ENCODE measurements at places on chromosomes 6 and 20.
A peak's percentile ranks its signal among the peaks of the same experiment; 100 is the strongest.

DNA sequence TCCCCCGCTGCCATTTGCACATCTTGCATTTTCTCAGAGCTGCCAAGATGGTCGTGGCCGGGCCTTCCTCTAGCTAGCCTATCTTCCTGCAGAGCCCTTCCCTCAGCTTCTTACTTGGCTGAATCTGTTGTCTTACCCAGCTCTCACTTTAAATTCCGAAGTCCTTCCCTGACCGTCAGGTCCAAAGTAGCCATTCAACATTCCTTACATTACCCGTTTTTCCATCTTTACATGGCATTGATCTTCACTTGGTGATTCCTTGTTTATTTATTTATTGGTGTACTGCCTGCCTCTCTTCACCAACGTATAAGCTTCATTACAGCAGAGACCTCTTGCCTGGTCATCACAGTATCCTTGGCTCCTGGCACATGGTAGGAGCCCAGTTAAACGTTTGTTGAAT lies 137.4 kb upstream of the ESR1 start:
- no peak for DNase-seq

DNA sequence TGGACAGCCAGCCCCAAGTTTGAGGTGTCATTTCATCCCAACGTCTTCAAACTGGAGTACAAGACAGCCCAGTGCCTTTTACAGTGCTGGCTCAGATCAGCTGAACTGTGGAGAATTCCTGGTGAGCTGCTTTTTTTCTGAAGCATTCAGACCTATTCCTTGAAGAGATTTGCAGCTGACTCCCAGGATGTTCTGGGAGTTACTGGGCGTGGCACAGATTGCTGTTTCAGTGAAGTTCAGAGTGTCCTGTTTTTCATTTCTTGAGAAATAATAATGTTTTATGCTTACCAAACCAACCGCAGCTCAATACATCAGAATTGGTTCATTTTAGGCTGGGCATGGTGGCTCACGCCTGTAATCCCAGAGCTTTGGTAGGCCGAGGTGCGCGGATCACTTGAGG lies 33.4 kb upstream of the SRPK1 start:
- no peak for DNase-seq

- DNase-seq, result no peak
Observed at GRCh38 chr6:25042036-25042521, 106.3 kb upstream of the RIPOR2 start.

- DNase-seq, result peak; percentile 19
Observed at GRCh38 chr6:116450185-116450710, 10.9 kb upstream of the CALHM6 start.

- no peak for DNase-seq
Observed at GRCh38 chr6:35755278-35755924, 18.6 kb downstream of the ARMC12 start.

DNA sequence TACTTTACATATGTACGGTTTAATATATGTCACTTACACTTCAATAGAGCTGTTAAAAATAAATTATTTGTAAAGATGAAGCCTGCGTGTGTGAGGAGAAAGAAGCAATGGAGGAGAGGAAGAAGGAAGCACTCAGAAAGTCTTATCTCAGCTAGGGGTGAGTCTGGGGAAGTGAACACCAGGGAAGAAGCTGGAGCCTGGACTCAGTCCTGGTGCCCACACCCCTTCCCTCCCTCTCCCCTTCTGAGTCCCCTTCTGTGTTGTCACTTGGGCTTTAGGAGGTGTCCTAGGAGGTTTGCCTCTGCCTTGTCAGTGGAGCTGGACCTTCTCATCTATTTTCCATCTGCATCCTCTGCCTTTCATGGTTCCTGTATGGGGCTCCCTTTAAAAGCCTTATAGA lies 1.9 kb downstream of the SIRPB2 start:
- no peak for DNase-seq

GRCh38 chr6:117194978-117195377 lies 70.4 kb upstream of the VGLL2 start:
- DNase-seq, result peak; percentile 68

DNA sequence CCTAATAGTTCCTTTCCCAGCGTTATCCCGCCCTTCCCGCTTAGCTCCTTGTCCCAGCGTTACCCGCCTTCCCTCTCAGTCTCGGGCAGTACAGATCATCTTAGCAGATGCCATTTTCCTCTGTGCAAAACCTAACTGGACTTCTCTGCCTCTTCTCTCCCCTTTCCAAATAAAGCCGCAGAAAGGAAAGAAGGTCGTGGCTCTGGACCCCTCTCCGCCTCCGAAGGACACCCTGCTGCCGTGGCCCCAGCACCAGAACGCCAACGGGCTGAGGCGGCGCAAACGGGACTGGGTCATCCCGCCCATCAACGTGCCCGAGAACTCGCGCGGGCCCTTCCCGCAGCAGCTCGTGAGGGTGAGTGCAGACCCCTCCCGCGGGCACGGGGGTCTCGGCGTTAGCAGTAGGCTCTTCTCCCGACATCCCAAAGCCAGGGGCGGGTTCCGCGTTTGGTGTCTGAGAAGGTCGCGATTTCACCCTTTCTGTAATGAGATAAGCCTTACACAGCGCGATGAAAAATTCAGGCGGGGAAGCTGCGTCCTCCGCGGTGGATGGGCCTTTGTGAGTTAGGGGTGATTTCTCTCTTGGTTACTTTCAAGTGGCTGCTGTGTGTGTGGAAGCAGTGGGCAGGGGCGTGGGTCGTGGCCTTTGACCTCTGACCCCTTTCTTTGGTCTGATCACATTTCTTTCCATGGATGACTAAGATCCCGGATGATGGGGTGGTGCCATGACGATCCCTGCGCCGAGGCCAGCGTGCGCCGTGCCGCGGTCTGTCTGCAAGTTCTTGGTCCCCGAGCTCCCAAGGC lies 292.7 kb downstream of the TAF4 start:
- no peak for DNase-seq

- DNase-seq, result peak; percentile 6
Observed at GRCh38 chr6:157759028-157759427, 64.0 kb upstream of the SNX9 start.

GRCh38 chr6:138105446-138105845 lies 1.8 kb downstream of the PERP start:
- DNase-seq, result no peak

- no peak for DNase-seq
Observed at GRCh38 chr6:4668271-4669179, 107.7 kb upstream of the CDYL start.

- DNase-seq, result no peak
Observed at GRCh38 chr6:7170117-7170732, 62.5 kb downstream of the RREB1 start.

DNA sequence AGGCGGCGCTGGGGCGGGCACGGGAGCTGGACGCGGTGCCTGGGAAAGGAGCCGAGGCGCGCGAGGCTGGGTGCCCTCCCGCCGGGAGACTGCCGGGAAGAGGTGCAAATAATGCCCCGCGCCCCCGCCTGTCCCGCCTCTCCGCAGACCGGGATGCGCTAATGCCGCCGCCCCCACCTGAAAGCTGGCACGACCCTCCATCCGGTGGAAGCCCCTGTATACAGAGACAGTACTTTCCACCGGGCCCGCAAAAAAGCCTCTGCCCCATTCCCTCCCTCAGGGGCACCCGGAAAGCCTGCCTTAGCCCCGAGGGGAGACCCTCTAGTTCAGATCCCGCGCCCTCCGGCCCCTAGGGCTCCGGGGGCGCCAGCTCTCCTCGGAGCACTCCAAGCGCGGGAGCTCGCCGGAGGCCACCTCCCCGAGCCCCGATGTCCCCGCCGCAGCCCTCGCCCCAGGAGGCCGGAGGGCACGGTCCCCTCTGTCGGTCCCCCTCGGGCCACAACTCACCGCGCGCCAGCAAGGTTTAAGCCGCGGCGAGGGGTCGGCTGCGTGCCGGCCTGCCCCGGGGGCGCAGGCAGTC lies 1.2 kb downstream of the GRM4 start:
- peak; percentile 29 for DNase-seq

- DNase-seq, result no peak
Observed at GRCh38 chr6:38209371-38210260, 390.1 kb downstream of the ZFAND3 start.

- DNase-seq, result peak; percentile 34
Observed at GRCh38 chr6:16494793-16495192, 256.4 kb downstream of the GMPR start.

GRCh38 chr6:64128301-64129024 lies 492.9 kb downstream of the PHF3 start:
- no peak for DNase-seq

DNA sequence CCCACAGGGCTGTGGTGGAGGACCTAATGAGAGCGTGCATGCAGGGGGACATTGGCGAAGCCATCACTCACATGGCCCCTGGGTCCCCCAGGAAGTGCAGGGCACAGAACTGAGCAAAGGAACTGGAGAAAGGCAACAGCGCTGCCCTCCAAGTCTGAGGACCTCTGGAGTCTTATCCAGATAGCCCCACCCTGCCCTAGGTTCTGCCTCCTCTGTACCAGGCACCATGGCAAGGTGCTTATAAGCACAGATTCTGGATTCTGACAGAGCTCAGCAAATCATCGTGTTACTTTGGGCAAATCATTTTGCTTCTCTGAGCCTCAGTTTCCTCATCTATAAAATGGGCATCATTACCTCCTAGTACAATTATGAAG lies 44.5 kb downstream of the SLC13A3 start:
- no peak for DNase-seq

DNA sequence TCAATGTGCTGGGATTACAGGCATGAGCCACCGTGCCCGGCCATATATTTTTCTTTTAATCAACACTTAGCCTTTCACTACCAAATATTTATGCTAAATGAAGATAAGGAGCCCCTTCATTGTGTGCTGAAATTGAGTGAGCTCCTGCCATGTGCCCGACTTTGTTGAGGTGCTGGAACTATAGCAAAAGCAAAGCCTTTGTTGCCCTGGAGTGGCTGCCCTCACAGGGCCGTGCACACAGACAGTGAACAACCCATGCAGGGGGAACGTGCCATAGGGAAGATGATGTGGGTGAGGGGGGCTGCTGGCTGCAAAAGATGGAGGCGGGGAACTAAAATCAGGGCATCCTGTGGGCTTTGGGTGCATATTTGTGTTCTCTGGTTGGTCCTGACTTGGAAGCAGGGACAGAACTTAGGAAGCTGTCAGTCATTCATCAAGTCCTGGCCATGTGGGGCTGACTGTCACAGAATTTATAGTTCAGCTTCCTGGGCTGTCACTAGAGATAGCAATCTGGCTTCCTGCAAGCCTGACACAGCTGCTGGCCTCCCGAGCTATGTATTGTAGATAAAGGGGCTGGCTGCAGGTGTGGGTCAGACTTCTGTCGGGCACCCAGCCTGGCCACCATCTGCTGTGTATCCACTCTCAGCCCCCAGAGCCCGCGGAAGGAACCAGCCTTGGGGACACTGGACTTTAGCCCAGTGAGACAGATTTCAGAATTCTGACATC lies 56.8 kb upstream of the MPC1 start:
- DNase-seq, result no peak

DNA sequence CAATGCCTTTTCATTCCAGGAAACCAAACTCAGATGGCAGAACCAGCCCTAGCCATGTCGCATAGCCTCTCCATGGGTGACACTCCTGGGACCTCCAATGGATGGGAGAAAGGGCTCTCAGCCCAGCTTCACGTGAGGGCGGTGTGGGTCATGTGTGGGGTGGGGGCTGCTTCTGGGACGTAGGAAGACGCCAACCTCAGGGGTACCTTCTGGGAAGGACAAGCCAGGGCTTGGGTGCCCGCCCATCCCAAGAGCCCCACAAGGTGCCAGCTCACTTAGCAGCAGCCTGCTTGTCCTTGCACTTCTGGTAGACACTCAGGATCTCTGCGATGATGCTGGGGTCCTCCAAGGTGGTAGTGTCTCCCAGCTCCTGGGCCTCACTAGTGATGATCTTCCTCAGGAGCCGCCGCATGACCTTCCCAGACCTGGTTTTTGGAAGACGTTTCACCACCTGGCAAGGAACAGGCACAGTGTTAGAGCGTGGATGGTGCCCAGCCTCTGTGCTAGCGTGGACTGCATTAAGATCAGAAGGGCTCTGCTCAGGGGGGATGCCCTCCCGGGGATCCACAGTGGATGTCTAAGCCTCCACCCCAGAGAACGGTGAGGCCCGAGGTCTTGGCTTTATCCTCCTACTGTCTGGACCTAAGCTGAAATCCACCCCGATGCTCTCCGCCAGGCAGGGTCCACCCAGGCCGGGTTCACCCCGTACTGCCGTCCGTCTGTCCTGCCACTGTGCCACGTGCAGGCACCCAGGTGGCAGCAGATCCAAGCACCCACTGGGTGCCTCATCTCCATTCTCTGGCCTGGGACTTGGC lies 15.1 kb upstream of the APMAP start:
- no peak for DNase-seq

DNA sequence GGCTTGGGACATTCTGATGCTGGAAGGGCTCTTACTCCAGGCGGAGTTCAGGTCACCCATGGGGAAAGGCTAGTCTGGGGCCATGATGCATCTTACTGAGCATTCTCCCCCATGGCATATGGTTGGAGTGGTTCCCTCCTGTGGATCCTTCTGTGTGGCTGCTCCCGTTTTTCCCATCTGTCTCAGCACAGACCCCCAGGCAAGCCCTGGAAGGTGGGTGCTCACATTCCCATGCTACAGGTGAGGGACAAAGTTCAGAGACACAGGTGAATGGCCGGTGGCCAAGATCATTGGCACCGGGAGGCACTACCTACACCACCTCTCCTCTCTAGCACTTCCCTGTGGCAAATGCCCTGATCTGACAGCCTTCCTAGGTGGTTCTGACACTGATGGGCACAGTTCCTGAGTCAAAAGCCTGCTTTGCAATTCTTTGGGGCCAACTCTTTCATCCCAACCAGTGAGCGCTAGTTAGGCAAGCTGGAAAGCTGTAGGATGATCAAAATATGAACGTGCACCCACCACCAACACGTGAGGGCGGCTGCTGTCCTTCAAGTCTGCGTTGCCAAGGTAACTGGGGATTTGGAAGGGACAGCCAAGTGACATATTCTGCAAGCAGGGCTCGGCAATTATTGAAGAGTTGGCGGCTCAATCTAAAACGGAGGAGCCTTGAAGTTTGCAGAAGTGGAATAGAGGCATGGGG lies 124.6 kb downstream of the CDH4 start:
- DNase-seq, result no peak

- no peak for DNase-seq
Observed at GRCh38 chr20:24981790-24982189, 10.8 kb downstream of the APMAP start.

DNA sequence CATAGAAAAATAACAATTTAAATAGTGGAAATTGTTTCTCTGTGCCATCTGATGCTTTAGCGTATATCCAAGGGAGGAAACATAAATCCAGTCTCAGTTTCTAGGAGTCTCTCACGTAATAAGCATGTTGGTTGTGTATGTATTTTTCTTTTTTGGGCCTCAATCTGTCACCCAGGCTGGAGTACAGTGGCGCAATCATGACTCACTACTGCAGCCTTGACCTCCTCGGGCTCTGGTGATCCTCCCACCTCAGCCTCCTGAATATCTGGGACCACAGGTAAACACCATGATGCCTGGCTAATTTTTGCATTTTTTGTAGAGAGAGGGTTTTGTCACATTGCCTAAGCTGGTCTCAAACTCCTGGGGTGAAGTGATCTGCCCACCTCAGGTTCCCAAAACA lies 78.6 kb upstream of the PLN start:
- peak; percentile 84 for DNase-seq

DNA sequence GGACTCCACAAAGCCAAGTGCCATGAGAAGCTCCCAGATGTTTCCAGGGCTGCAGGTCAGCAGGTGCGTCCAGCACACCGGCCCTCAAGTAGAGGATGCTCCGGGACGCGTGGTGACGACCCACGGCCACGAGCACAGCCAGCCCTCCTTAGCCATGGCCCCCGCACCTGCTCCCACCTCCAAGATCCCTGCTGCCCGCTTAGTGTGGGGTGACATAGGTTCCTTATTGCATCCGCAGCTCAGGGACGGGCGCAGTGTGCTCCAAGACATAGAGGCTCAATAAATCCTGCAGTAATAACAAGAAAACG lies 138.1 kb upstream of the RPS6KA2 start:
- DNase-seq, result no peak

All from DMS53 (cell line).